ENCODE measurements at places on chromosomes 2 and 18.
A peak's percentile ranks its signal among the peaks of the same experiment; 100 is the strongest.

GRCh38 chr2:239462671-239463506 is 62.1 kb upstream of the HDAC4 start:
- no peak for DNase-seq

DNA sequence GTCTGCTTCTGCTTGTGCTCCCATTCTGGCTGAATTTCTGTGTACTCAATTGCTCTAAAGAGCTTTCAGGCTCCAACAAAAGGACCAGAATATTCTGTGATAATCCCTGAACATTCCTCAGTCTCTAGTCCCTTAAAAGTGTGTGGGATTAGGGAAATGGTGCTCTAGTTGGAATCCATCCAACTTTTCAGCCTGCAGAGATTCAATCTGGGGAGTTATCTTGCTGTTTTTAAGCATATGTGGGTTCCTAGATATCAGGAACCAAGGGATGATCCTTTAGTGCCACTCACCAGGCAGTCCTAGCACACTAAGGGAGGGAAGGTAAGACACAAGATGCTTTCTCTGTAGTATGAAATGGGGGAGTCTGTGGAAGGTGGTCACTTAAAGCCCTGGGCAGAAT is 140.3 kb upstream of the SLC1A4 start:
- DNase-seq: no peak

- no peak for DNase-seq
Measured at GRCh38 chr2:181992776-181993175, 7.1 kb downstream of the PPP1R1C start.

- DNase-seq: no peak
Measured at GRCh38 chr2:25497918-25498407, 156.2 kb upstream of the DNMT3A start.

GRCh38 chr2:9287400-9288045 is 80.9 kb downstream of the ASAP2 start:
- DNase-seq: no peak

GRCh38 chr2:176637486-176638166 is 368.4 kb downstream of the MTX2 start:
- DNase-seq: no peak

DNA sequence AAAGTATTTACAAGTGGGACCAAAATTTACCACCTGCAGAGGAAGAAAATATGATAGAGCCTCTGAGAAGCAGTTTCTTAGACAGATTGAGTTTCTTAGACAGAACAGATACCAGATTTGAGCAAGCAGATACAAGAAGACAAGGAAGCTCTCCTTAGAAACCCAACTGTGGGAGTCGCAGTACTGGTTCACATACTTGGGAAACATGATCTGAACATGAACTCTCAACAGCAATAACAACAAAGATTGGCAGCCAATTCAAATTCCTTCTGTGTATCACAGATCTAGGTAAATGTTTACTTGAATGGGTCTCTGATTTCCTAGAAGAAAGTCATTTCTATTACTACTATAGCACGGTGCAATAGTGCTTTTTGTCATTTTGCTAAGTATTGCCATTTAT is 82.1 kb downstream of the OLA1 start:
- no peak for DNase-seq

GRCh38 chr18:42514512-42514911 is 559.5 kb downstream of the PIK3C3 start:
- no peak for DNase-seq

GRCh38 chr2:24313744-24314632 is 46.3 kb downstream of the ITSN2 start:
- DNase-seq: no peak

DNA sequence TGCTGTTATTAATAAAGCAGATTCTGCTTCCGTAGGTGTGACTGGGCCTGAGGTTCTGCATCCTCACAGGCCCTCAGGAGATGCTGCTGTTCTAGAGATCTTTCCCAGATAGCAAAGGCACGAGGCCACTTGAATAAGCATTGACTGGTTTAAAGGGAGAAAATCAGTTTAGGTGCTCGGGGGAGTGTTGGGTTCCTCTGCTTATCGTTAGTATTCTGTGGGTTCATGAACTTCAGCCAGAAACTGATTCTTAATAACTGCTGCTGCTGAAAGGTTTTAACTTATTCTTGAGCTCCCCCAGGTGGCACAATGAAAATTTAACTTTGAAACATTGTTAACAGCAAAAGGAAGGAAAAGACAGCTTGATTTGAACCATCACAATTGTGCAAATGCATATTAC is 56.9 kb downstream of the ITGA6 start:
- peak; percentile 50 for DNase-seq

- DNase-seq: no peak
Measured at GRCh38 chr2:209322041-209322440, 101.8 kb upstream of the MAP2 start.

DNA sequence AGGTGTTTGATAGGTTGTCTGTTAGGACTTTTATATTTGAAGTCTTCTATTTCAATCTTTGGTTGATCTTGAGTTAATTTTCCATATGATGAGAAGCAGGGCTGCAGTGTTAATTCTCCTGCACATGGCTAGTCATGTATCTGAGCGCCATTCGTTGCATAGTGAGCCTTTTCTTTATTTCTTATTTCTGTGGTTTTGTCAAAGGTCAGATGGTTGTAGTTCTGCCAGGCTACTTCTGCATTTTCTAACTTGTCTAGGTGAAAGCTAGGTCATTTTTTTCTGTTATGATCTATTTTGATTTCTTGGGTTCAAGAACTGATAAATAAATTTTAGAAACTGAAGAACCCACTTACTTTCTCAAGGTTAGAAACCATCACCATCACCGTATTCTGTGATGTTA is 56.7 kb downstream of the CCDC74A start:
- no peak for DNase-seq

- no peak for DNase-seq
Measured at GRCh38 chr2:1721706-1722646, 22.3 kb downstream of the PXDN start.

GRCh38 chr2:143347271-143347695 is 218.1 kb downstream of the ARHGAP15 start:
- DNase-seq: no peak

DNA sequence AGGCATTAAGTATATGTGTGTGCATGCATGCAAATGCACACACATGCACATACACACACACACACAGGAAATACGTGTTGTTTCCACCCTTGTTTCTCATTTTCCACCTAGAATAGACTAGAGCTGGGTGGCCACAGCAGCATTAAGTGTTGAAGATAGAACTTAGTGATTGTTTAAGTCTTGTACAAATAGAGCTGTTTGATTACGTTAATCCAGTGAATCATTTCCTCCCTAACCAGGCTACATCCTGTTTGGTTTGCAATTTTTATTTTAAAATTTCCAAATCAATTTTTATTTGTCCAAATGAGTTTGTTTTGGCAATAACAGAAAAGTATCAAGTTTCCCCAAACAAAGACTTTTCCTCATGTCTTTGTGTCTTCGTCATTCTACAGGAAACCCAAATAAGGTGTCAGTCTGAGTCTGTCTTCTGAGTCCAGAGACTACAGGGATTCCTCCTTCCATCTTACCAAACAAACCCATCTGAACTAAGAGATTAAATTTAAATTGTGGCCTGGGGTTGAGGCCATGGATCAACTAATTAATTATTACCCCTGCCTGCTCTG is 74.6 kb upstream of the GALNT5 start:
- no peak for DNase-seq

DNA sequence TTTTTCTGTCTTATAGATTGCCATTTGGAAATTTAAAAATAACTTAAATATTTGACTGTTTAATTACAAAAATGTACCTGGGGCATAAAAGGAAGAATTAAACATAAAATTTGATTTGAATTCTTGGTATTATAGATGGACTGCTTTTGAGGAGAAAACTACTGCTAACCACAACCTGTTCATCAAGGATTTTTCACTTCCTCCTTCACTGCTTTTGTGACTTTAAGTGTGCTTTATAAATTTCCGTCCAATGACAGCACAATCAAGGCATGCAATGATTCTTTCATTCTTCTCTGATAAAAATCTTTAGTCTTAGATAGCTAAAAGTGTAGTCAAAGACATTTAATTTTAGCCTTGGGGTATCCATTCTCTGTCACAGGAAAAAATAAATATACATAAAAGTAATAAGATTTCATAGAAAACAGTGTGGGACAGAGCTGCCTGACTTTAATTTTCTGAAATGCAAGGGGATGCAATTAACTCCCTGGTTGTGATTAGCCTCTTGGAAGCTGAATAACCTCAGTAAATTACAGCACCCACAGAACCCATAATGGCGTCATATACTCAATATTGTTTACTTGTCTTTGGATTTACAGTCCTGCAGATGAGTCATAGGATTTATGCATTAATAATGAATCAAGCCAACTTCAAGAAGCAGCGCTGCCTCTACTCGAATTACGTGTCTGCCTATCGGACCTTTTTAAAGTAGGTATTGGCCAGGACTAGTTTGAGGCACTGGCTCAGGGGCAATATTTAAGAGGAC is 587.9 kb downstream of the NRXN1 start:
- DNase-seq: no peak

DNA sequence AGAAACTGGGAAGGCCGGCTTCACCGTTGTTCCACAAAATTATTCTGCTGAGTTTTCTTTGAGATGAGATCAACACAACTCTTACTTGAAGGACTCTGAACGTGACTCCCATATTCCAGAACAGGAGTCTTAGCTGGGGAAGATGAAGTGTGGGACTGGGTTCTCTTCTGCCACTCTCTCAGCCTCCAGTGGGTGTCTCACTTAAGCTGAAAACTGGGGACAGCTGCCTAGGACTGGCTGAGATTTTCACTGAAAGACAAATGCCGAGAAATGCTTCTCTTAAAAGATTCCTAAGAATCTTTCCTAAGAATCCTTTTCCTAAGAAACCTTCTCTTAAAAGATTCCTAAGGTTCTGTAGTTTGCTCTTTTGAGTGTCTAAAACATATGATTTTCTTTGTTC is 156.6 kb upstream of the LHCGR start:
- DNase-seq: no peak

- DNase-seq: no peak
Measured at GRCh38 chr2:18663861-18664260, 74.5 kb upstream of the NT5C1B start.

GRCh38 chr2:26178746-26179436 is 6.0 kb downstream of the GAREM2 start:
- DNase-seq: no peak

DNA sequence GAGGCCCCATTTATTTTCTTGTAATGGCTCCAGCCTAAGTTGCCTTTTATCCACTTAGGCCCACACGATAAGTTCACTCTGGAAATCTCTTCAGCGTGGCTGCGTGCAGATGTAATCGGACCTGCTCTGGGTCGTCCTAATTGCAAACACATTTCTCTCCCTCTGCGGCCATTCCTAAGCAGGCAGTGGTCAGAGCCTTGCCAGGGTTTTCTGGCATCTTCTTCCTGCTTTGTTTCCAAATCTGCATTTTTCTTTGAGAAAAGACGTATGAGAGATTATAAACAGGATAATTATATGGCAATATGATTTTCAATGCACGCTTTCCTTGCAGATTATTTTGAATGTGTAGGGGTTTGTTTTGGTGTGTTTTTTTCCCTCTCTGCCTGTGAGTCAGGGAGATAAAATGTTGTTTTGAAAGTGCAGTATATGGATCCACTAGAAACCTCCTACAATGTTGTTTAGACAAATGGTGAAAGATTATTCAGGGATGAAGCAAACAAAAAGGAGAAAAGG is 239.4 kb upstream of the TANK start:
- DNase-seq: no peak

DNA sequence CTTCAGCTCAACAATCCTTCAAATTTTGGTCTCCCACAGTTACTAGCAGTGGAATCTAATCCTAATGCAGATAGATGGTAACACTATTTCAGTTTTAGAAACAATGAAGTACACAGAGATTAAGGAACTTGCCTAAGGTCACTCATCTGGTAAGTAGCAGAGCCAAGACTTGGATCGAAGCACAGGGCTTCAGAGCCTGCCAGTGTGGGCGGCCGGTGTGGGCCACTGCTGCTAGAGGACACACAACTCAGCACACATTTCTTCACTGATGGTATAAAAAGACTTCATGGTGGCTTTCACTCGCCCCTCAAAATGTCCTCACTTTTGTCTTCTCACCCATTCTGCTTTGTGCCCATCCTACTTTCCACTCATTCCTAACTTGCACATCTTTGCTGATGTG is 11.1 kb downstream of the C2orf74 start:
- no peak for DNase-seq

DNA sequence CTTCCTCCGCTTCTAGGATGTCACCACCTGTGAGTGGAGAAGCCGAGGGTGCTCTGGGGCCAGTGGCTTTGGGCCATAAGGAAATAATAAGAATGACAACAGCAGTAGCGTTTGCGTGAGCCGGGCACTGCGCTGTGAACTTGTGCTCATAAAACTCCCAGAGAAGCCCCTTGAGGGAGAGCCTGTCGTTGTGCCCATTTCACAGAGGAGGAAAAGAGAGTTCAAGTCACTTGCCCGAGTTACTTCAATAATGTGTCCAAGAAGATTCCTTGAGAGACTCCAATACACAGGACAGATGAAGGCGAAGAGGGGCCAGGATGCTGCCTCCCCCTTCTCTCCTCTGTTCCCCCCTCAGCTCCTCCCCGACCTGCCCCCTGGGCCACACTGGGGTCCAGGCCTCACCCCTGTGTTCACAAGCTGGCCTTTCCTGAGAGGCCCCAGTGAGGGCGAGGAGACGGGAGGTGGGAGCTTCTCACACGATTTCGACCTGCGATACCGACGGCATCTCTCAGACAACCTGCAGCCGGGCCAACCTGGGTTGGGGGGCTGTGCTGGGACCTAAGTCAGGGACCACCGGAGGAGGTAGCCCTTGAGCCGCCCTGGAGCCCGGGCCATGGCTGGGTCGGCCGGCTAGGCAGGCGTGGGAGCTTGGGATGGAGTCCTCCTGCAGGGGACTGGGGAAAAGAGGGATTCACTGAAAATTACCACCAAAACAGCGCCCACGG is 53.5 kb upstream of the UBE2F start:
- no peak for DNase-seq

GRCh38 chr18:5979971-5980457 is 84.7 kb upstream of the TMEM200C start:
- DNase-seq: no peak

DNA sequence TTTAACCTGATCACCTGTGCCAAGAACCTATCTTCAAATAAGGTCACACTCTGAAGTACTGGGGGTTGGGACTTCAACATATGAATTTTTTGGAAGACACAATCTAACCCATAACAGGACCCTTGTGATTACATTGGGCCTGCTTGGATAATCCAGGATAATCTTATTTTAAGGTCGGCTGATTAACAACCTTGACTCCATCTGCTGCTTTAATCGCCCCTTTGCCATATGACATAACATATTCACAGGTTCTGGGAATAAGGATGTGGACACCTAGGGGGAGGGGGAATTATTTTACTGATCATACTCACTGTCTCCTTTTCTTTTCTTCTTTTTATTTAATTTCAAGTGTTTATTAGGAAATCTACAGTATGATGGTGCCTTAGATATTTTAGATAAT is 34.8 kb downstream of the CDH20 start:
- no peak for DNase-seq

GRCh38 chr2:235055891-235056516 is 104.2 kb downstream of the SH3BP4 start:
- DNase-seq: no peak

GRCh38 chr2:160741271-160741670 is 247.7 kb upstream of the RBMS1 start:
- DNase-seq: no peak

All from CD4-positive, alpha-beta T cell treated with Interleukin-6 at 100 ng/mL for 8 hours (primary cell).